ENCODE measurements at places on chromosomes 12 and 14.

DNA sequence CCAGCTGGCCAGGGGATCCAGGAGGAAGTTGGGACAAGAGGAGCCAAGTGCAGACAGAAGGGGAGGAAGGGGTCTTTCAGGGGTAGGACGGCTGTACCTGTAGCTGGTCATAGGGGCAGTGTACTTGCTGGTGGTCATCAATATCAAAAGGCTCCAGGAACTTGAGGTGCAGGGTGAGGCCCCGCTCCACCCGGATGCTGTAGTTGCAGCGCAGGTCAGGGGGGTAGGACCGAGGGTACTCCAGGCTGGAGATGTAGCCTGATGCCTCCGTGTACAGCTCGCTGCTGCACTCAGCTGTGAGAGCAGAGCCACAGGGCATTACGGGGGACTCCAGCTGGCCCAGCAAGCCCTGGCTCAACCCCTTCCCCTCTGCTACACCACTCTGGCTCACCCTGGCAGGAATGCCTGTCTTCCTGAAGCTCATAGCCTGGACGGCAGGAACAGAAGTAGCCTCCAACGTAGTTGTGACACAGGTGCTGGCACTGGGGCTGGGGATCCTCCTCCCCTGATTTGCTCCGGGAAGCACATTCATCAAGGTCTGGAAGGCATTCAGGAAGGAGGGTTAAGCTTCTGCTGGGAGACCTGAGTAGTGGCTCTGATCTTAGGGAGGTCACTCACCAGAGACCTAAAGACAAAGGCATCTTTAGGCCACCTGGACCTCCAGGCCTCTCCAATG, 2.9 kb downstream of the C1R start:
- DNase-seq = no peak

GRCh38 chr14:105216490-105217247, 31.7 kb upstream of the BTBD6 start:
- no peak for DNase-seq

DNA sequence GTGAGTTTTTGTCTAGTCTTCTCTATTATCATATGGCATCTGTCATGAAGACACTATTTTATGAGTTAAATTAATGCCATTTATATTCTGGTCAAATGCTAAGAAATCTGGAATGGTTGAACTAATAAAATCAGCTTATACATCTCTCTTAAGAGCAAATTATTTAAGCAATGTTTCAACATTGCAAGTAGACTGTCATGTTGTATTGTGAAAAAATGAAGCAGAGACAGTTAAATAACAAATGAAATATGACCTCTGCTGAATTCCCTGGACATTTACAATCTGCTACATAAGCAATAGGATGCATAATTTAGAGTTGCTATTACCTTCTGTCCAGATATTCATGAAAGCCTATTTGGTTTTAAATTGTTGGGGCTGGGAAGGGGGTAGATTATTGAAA, 30.6 kb downstream of the NAV3 start:
- no peak for DNase-seq

GRCh38 chr12:91043408-91043807, 14.4 kb downstream of the KERA start:
- no peak for DNase-seq

DNA sequence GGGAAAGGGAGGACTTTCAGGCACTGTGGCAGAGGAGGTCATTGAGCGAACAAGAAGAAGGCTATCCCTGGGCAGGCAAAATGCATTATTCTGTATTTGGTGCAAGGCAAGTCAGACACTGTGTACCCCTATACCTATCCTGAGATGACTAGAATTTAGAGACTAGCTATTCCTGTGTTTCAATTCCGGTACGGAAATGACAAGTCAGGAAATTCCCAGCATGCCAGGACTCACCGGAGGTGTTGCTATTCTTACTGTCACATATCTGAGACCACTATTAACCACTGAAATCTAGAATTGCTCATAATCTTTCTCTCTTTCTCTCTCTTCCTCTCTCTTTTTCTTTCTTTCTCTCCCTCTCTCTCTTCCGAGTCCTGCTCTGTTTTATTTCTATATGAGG, 297.1 kb downstream of the PDZRN4 start:
- DNase-seq = no peak

DNA sequence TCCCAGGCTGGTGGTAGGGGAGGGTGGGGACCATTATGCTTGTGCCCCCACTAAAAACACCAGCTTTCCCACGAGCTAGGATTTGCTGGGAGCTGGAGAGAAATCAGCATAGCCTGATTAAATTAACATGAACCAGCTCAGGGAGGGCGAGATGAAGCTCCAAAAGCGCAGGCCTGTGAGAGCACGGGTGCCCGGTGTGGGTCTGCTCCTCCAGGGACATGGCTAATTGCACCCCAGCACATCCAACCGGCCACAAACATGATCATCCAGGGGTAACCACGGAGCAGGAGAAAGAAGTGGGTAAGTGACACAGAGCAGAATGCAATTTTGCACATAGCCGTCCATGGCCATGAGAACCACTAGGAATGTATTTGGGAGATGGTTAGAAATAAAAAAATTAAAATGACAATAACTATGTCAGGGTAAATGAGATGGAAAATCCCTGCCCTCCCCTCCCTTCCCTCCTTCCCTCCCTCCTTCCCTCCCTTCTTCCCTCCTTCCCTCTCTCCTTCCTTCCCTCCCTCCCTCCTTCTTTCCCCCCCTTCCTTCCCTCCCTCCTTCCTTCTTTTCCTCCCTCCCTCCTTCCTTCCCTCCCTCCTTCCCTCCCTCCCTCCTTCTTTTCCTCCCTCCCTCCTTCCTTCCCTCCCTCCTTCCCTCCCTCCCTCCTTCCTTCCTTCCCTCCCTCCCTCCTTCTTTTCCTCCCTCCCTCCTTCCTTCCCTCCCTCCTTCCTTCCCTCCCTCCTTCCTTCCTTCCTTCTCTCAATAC, 26.9 kb downstream of the CLMN start:
- no peak for DNase-seq

GRCh38 chr12:113591480-113591974, 119.9 kb upstream of the LHX5 start:
- peak; percentile 55 for DNase-seq

DNA sequence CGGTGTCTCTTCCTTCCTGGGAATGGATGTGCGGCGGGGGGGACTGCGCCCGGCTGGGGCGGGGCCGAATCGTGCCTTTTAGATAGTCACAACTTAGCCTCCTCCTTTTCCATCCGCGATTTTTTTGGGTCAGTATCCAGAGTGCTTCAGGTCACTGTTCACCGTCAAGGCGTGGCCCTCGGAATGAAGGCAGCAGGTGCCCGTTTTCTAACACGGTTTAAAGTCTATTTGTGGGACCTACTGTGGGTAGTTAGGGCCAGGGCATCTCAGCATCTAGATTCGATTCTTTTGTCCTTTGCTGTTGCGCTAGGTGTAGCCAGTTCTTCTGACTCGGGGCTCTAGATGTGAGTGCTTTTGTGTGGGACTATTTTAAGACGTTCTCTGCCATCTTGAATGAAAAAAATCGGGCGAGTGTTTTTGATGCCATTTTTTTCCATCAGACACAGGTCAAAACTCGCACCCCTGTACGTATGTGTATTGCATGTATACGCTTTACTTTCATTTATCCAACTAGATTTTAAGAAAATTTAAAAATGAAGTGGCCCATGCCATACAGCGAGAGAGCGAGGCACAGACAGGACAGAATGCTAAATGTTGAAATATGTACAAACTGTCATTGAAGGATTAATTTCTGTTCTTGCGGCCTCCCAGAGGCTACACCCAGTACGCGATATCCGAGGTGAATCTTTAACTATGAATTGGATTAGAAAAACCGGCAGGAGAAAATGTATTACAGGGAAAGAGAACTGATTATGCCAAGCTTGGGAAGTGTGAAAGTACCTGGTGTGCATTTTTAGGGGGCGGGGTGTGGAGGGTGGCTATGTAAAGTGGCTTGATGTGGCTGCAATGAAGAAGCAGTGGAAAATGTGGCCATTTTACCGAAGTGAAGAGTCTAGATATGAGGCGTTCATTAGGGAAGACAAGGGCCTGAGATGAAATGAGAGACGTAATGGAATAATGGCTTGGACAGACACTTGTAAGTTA, 835 bp downstream of the VEZT start:
- peak; percentile 44 for DNase-seq

DNA sequence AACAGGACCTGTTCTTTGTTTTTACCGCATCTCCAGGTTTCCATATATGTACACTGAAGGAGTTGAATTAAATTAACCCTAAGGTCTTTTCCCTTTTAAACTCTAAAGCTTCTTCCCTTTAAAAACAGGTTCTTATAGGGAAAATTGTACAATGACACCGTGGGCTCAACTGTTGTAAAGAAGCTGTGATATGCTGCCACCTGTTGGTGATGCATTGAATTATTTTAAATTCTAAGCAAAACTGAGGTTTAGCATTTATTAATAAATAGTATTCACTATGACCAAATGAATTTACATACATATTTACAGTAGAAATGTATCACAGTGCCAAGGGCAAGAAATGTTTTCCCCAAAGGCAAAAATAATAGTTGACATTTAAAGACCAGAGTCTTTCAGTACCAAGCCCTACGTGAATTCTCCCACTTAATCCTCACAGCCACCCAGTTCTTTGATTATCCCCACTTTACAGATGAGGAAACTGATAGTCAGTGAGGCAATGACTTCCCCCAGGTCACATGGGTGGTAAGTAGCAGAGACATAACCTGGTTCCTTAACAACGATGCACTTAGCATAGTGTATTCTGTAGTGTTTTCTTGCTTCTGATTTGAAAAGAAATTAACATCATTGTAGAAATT, 35.7 kb upstream of the TMEM263 start:
- DNase-seq = peak; percentile 71

DNA sequence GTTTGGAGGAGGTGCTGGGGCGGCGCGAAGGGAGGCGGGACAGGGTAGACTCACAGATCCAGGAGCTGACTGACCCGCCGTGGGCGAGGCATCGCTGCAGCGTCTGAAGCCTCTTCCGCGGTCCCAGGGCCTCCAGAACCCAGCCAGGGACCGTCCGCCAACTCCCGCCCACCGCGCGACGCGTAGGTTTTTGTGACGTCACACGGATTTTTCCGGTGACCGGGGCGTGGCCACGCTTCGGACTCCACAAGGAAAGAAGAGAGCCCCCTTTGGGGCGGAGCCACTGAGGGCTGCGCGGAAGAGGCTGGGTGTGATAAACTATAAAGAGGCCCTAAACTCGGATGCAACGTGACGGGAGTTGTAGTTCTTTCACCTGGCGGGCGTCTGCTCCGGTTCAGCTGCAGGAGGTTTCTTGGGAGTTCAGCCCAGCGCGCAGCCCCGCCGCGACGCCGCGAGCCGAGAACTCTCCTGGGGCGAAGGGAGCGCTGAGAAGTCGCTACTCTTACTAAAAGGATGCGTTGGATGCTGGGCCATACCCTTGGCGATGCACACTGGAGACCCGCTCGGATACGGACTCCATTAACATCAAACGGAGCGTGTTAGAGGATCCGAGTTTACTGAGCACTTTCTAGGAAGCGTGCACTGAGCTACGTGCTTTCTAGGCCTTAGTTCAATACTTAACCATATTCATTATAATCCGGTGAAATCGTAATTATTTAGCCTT, at the start of gene AMN1:
Gene AMN1, minus strand, starts transcription at position 105 of the 724 bp plus-strand sequence. Its CDS starts 13 bp downstream, at position 92.
- DNase-seq = peak; percentile 99

GRCh38 chr12:32253154-32253790, 146.1 kb upstream of the FGD4 start:
- no peak for DNase-seq

GRCh38 chr12:728781-729180, 23.6 kb upstream of the WNK1 start:
- DNase-seq = no peak

DNA sequence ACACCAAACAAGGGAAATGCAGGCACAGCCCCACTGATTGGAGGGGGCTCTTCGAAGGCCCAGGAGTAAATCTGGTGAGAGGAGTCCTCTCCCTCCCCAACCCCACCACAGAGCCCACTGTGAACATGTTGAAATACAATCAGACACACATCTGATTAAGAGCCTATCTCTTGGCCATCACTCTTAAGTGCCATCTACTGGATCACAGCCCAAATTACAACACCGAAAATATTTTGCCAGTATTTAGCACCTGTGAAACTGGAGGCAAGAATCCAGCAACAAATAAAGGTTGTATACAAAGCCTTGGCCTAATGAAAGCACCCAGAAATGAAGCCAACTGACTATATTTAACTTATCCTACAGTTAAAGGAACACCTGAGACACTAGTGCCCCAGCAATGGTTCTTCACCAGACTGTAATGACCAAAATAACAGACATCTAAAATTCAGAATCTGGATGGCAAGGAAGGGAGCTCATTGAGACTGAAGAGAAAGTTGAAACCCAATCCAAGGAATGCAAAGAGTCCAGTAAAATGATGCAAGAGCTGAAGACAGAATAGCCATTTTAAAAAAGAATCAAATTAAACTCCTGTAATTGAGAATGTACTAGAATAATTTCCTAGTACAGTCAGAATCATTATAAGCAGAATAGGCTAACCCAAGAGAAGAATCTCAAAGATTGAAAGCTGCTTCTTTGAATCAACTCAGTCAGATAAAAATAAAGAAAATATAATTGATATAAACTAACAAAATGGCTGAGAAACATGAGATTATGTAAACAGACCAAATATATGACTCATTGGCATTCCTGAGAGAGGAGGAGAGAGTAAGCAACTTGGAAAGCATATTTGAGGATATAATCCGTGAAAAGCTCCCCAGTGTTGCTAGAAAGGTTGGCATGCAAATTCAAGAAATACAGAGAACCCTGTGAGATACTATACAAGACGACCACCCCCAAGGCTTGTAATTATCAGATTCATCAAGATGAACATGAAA, 1117.0 kb downstream of the FLRT2 start:
- DNase-seq = no peak

- DNase-seq = no peak
These were observed 257.9 kb downstream of the SSPN start for GRCh38 chr12:26453246-26453645.

GRCh38 chr12:13183620-13184019, 12.9 kb upstream of the EMP1 start:
- DNase-seq = no peak

GRCh38 chr12:27521066-27521465, 2.9 kb upstream of the PPFIBP1 start:
- no peak for DNase-seq

DNA sequence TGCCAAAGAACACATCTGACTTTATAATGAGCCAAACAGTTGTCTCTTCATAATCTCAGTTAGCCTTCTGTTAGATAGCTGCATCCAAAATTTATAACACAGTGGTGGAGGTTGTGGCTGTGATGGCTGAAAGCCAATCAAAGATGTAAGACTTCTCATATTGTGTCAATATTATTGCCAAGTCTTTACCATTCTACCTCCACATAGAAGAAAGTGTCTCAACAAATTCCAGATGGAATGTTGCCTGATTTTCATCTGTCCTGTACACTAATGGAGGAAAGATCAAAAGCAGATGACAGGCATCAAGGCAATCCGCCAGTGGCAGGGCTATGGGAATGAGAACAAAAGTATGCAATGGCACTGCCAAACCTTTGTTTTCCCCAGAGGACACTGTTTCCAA, 813.1 kb upstream of the NOVA1 start:
- DNase-seq = no peak

- no peak for DNase-seq
These were observed 107.9 kb upstream of the GZMB start for GRCh38 chr14:24741871-24742270.

GRCh38 chr14:51004801-51005526, 60.7 kb upstream of the PYGL start:
- peak; percentile 62 for DNase-seq

GRCh38 chr12:61667676-61668075, 592.5 kb upstream of the USP15 start:
- DNase-seq = no peak

GRCh38 chr12:81797100-81797499, 38.0 kb upstream of the PPFIA2 start:
- peak; percentile 40 for DNase-seq

GRCh38 chr14:102986810-102987579, 64.5 kb downstream of the AMN start:
- no peak for DNase-seq

Data from suppressor macrophage treated with lipopolysaccharide for 1 hour (primary cell).